Body of pancreas (tissue), 4 donors: ENCODE measurements at places on chromosomes 1 and 21. TPM values are rescaled to one million over a fixed set of nuclear protein-coding genes. Genes with fewer than 3 reads are reported as not detected.

- no peak for DNase-seq
- no peaks in the 10 kb centered on the region for H3K4me1 ChIP-seq
- no peak overlapping the region for H3K4me3 ChIP-seq
- no peak overlapping the region for H3K27ac ChIP-seq
- H3K27me3 ChIP-seq = no peaks in the 10 kb centered on the region
These were observed 13.2 kb downstream of the GBP5 start for GRCh38 chr1:89259283-89259971.

Gene MATN1
- total RNA-seq = 0.33 TPM

DNA sequence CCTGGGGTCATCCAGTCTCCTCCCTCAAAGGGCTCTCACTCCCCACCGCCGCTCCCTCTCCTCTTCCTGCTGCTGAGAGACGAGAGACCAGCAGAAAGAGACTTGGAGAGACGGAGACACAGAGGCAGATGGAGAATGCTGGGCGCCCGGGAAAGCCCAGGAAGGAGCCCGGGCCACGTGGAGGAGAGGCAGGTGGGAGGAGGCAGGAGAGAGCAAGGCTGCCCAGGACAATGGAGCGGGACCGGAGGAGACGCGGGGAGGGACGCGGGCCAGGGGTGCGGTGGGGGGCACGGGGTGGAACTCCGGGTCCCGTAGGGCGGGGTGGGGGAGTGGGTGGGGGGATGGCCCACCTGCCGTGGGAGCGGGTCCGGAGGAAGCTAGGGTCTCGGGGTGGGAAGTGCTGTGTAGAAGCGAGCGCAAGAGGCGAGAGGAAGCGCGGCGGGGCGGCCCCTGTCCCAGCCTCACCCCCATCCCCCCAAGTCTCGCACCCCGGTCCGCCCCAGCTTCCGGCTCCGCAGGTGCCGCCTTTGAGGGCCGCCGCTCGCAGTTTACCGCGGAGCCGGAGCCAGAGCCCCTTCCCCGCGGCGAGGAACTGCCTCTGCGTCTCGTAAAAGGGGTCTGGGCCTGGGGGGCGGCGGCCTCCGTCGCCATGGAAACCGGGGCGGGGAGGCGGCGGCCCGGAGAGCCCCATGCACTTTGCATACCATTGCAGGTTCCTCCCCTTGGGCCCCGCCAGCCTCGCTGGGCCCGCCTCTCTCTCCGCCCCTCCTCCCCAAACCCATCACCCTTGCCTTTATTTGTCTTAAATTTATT, 11.7 kb upstream of the EPHA2 start:
- H3K27me3 ChIP-seq = no peaks in the 10 kb centered on the region
- peak; percentile 59 for DNase-seq
- H3K27ac ChIP-seq = no peak overlapping the region

GRCh38 chr1:41109310-41110197, 88.0 kb upstream of the SLFNL1 start:
- peak overlapping the region; percentile 91 for H3K27ac ChIP-seq
- H3K36me3 ChIP-seq = peaks cover 2% of the 10 kb centered on the region
- H3K4me3 ChIP-seq = no peak overlapping the region
- H3K4me1 ChIP-seq = peaks cover 36% of the 10 kb centered on the region

Gene CCNL2
- total RNA-seq = 225 TPM

- peaks cover 3% of the 10 kb centered on the region for H3K36me3 ChIP-seq
- H3K27ac ChIP-seq = peak overlapping the region; percentile 15
- H3K4me3 ChIP-seq = no peak overlapping the region
- no peaks in the 10 kb centered on the region for H3K27me3 ChIP-seq
- peaks cover 29% of the 10 kb centered on the region for H3K4me1 ChIP-seq
These were observed 2.0 kb downstream of the GPX7 start for GRCh38 chr1:52604063-52604770.

GRCh38 chr1:238517711-238518110, 627.0 kb upstream of the ZP4 start:
- no peaks in the 10 kb centered on the region for H3K27me3 ChIP-seq
- H3K4me1 ChIP-seq = no peaks in the 10 kb centered on the region
- no peak overlapping the region for H3K27ac ChIP-seq
- H3K4me3 ChIP-seq = no peak overlapping the region
- no peak for DNase-seq
- no peaks in the 10 kb centered on the region for H3K36me3 ChIP-seq

Gene ERI3
- 59.7 TPM for total RNA-seq

- H3K27me3 ChIP-seq = no peaks in the 10 kb centered on the region
- no peaks in the 10 kb centered on the region for H3K36me3 ChIP-seq
- H3K27ac ChIP-seq = no peak overlapping the region
- H3K4me1 ChIP-seq = no peaks in the 10 kb centered on the region
- H3K4me3 ChIP-seq = no peak overlapping the region
These were observed 5.8 kb downstream of the RGS1 start for GRCh38 chr1:192581131-192581927.

- no peak overlapping the region for H3K4me3 ChIP-seq
- H3K4me1 ChIP-seq = no peaks in the 10 kb centered on the region
These were observed 47.6 kb upstream of the RGS1 start for GRCh38 chr1:192527950-192528349.

Gene GART
- total RNA-seq = 62.0 TPM

- H3K36me3 ChIP-seq = no peaks in the 10 kb centered on the region
- H3K27ac ChIP-seq = no peak overlapping the region
- H3K4me1 ChIP-seq = no peaks in the 10 kb centered on the region
- H3K27me3 ChIP-seq = no peaks in the 10 kb centered on the region
These were observed 10.6 kb upstream of the TRIM33 start for GRCh38 chr1:114521396-114522263.

GRCh38 chr1:228957535-228957934, 222.3 kb downstream of the RHOU start:
- no peaks in the 10 kb centered on the region for H3K4me1 ChIP-seq
- no peak for DNase-seq
- no peak overlapping the region for H3K27ac ChIP-seq
- no peaks in the 10 kb centered on the region for H3K27me3 ChIP-seq
- no peaks in the 10 kb centered on the region for H3K36me3 ChIP-seq

Gene ESPN
- 4.0 TPM for total RNA-seq

GRCh38 chr1:11848373-11848700, 754 bp upstream of the NPPA start:
- no peaks in the 10 kb centered on the region for H3K4me1 ChIP-seq
- H3K4me3 ChIP-seq = no peak overlapping the region
- no peak overlapping the region for H3K27ac ChIP-seq
- no peak for DNase-seq
- no peaks in the 10 kb centered on the region for H3K27me3 ChIP-seq

Gene FAM3B
- total RNA-seq = 74.5 TPM

- DNase-seq = no peak
- H3K27ac ChIP-seq = peak overlapping the region; percentile 83
- H3K36me3 ChIP-seq = peaks cover 4% of the 10 kb centered on the region
These were observed 601 bp downstream of the UBE2G2 start for GRCh38 chr21:44800971-44801467.

DNA sequence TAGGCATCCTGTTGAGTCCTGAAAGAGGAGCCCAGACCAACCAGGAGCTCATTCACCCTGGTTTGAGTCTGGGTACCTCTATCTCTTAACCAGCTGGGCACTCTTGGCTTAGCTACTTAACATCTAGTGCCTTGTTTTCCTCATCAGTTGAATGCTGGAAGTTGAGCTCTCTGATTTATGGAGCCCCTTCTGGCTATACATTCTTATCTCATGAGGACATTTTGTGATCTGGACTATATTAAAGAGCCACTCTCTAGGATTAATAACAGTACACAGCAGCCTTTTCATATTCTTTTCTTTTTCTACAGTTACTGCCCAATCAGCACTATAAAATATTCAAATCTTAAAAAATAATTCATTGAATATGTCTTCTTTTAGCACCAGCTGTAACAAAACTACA, 296.9 kb upstream of the RUNX1 start:
- no peaks in the 10 kb centered on the region for H3K36me3 ChIP-seq
- no peak for DNase-seq
- H3K4me1 ChIP-seq = no peaks in the 10 kb centered on the region
- no peaks in the 10 kb centered on the region for H3K27me3 ChIP-seq

Gene TRPM2
- total RNA-seq = 2.3 TPM

Gene COL8A2
- 1.3 TPM for total RNA-seq

DNA sequence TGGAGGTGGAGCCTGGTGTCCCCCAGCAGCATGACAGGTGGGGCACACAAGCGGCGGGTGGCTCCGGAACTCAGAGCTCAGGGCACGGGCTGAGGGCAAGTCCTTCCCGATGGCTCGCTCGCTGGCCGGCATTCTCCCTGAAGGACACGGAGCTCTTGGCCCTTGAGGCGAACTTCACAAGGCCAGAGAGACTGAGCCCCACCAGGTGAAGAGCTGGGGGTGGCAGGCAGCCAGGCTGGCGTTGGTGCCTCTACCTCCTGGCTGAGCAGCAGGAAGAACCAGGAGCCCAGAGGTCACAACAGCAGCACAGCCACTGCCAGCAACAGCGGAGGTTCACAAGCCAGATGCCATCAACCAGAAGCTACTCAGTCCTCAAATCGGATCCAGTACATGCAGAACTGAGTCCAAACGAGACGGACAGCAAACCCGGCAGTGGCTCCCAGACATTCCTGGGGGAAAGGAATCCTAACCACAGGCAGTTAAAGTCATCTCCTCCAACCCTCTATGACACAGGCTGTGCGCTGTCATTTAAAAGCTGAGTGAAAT, 54.1 kb downstream of the NPHP4 start:
- no peaks in the 10 kb centered on the region for H3K27me3 ChIP-seq
- no peak overlapping the region for H3K4me3 ChIP-seq
- H3K36me3 ChIP-seq = no peaks in the 10 kb centered on the region
- no peak overlapping the region for H3K27ac ChIP-seq

GRCh38 chr1:9626201-9626608, 25.3 kb upstream of the PIK3CD start:
- H3K27me3 ChIP-seq = no peaks in the 10 kb centered on the region
- H3K4me1 ChIP-seq = no peaks in the 10 kb centered on the region
- H3K36me3 ChIP-seq = no peaks in the 10 kb centered on the region
- DNase-seq = no peak
- no peak overlapping the region for H3K27ac ChIP-seq
- no peak overlapping the region for H3K4me3 ChIP-seq

DNA sequence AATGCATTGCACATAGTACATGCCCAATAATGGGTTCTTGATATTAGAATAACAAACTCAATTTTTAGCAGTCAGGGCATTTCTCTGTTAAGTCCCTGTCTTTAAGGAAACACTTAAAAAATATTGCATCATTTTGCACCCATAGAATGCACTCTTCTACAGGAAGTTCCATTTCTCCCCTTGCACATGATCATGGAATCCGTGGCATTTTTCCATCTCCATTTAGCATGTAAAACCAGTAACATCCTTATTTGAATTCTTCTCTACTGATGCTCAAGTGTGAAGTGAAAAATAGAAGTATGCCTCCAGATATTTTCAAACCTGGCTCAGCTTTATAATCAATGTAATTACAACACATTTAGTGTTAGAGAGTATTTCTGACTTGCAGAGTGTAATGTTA, 192.8 kb downstream of the RWDD3 start:
- no peaks in the 10 kb centered on the region for H3K27me3 ChIP-seq
- H3K36me3 ChIP-seq = no peaks in the 10 kb centered on the region
- H3K4me3 ChIP-seq = no peak overlapping the region
- no peaks in the 10 kb centered on the region for H3K4me1 ChIP-seq
- H3K27ac ChIP-seq = no peak overlapping the region
- DNase-seq = no peak

GRCh38 chr1:224637515-224637914, 21.4 kb downstream of the CNIH3 start:
- peaks cover 47% of the 10 kb centered on the region for H3K4me1 ChIP-seq
- DNase-seq = no peak
- no peaks in the 10 kb centered on the region for H3K36me3 ChIP-seq
- peak overlapping the region; percentile 65 for H3K27ac ChIP-seq
- no peak overlapping the region for H3K4me3 ChIP-seq
- H3K27me3 ChIP-seq = no peaks in the 10 kb centered on the region

- DNase-seq = no peak
- no peak overlapping the region for H3K4me3 ChIP-seq
- H3K27ac ChIP-seq = no peak overlapping the region
- no peaks in the 10 kb centered on the region for H3K27me3 ChIP-seq
- H3K4me1 ChIP-seq = no peaks in the 10 kb centered on the region
These were observed 153.3 kb upstream of the LYPLAL1 start for GRCh38 chr1:219020386-219020785.

DNA sequence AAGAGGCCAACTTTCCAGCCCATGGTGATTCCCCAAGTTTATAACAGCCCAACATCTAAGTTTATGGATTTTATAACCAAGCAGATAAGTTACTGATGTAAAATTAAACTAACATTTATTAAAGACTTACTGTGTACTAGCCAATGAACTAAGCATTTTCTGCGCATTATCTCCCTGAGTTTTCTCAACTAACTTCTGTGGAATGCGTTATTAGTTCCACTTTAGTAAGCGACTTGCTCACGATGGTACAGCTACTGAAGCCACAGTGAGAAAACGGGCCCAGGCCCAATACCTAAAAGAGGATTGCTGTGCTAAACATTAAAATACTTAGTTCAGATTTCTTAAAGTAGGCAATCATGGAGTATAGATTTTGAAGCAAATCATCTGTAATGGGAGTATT, 61.0 kb downstream of the ZBTB18 start:
- H3K27ac ChIP-seq = no peak overlapping the region
- H3K36me3 ChIP-seq = no peaks in the 10 kb centered on the region
- no peaks in the 10 kb centered on the region for H3K27me3 ChIP-seq
- no peaks in the 10 kb centered on the region for H3K4me1 ChIP-seq
- H3K4me3 ChIP-seq = no peak overlapping the region

DNA sequence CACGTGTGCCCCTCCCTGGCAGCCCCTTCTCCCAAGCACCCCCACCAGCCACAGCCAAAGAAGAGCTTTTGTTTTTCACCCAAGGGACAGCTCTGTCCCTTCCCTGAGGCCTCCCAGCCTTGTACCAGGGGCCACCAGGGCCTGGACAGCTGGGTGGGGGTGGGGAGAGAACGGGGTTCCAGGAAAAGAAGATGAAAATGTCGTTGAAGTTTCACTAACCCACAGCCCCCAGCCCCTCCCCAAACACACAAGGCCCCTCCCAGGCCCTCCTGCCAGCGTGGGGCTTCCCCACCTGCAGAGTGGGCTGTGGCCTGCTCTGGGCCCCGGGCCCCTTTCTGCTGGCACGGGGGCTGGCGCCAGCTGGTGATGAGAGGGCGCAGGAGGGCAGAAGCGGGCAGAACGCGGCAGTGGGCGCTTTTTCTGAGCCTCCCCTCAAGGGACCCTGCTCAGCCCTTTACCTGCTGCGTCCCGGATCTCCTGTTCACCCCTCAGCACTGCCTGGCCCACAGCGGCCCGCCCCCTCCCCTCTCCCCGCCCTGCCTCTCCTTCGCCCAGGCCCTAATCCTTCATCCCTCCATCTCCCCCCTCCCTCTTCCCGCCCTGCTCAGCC, 5.5 kb upstream of the ANKRD65 start:
- H3K4me1 ChIP-seq = peaks cover 33% of the 10 kb centered on the region
- no peaks in the 10 kb centered on the region for H3K27me3 ChIP-seq
- no peaks in the 10 kb centered on the region for H3K36me3 ChIP-seq
- DNase-seq = no peak
- no peak overlapping the region for H3K4me3 ChIP-seq
- no peak overlapping the region for H3K27ac ChIP-seq
